NCI-H1105 treated with DMSO at 0.1 percent for 48 hours (cell line): ENCODE measurements at places on chromosomes 6 and 20.

- DNase-seq, result no peak
Measured at GRCh38 chr6:111767752-111768430, 105.4 kb downstream of the FYN start.

- no peak for DNase-seq
Measured at GRCh38 chr6:163406366-163406765, 8.2 kb upstream of the QKI start.

- DNase-seq, result no peak
Measured at GRCh38 chr20:25355011-25355595, 35.5 kb downstream of the ABHD12 start.

GRCh38 chr20:50270034-50270395 is 79.4 kb downstream of the CEBPB start:
- no peak for DNase-seq

DNA sequence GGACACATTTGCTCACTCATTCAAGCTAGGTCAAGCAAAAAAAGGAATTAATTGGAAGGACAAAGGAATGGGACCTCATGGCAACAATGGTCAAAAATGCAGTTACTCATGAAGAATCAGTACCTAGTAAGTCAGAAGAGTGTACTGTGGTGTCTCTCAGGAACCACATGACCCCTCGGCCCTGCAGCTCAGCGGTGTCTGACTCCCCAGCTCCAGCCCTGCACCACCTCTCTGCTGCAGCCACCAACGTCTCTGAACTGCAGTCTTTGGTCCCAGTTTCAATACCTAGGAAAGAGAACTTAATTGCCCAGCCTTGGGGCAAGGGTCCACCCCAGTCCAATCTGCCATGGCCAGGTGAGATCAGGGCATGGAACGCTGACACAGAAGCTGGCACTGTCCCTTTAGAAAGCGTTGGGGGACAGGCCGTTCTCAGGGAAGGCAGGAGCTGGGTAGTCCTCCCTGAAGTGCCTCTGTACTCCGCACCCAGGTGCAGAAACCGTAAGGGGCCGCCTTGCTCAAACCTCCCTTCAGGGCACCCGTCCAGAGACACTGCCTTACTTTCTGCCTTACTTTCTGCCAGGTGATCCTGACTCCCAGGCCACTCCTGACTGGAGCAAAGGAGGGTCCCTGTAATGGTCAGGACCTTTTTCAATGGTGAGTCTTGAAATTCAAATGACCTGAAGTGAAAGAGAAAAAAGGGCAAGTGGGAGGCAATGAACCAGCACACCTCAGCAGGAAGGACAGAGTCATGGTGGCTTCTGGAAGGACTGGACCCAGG is 13.2 kb upstream of the NELFCD start:
- no peak for DNase-seq

GRCh38 chr6:135990439-135990838 is 138.9 kb downstream of the PDE7B start:
- no peak for DNase-seq
